ENCODE measurements at places on chromosomes 5 and 9.

DNA sequence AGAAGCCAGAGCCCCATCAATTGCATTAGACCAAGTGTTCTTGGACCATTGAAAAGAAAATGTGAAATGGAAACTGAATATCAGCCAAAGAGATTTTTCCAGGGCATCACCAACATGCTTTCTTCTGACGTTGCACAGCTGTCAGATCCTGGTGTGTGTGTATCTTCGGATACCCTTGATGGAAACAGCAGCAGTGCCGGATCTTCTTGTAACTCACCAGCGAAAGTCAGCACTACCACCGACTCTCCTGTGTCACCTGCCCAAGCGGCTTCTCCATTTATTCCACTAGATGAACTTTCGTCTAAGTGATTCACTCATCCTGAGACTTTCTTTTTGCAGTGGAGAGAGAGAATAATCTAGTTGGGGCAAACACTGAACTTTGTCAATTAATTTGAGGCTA lies 75.7 kb downstream of the PIP5K1B start:
- DNase-seq: no peak

- DNase-seq: no peak
Measured at GRCh38 chr5:51302343-51302742, 80.9 kb upstream of the ISL1 start.

GRCh38 chr5:179619776-179620175 lies 3.7 kb downstream of the HNRNPH1 start:
- DNase-seq: no peak

DNA sequence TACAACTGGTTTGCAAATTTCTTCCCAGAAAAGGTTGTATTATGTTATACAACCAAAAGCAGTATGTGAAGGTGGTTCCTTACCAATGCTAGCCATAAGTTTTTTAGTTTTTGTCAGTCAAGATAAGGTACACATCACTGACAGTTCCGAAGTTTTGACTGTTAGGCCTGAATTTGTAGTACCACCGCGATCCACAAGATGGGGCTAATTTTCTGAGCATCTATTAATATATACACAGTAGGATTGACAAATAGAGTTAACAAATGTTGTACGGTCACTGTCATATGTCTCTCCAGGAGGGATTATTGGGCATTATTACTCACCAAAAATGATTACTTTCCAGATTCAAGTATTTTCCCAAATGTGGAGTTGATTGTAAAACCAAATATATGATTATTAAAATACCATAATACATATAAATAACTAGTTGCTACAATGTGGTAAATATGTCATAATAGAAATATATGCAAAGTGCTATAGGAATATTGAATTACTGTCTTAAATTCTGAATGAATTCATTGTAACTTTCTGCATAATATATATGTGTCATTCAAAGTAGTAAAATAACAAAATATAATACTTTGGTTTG lies 28.4 kb upstream of the LRRC19 start:
- no peak for DNase-seq

- no peak for DNase-seq
Measured at GRCh38 chr9:128316421-128316820, 5.8 kb downstream of the TRUB2 start.

DNA sequence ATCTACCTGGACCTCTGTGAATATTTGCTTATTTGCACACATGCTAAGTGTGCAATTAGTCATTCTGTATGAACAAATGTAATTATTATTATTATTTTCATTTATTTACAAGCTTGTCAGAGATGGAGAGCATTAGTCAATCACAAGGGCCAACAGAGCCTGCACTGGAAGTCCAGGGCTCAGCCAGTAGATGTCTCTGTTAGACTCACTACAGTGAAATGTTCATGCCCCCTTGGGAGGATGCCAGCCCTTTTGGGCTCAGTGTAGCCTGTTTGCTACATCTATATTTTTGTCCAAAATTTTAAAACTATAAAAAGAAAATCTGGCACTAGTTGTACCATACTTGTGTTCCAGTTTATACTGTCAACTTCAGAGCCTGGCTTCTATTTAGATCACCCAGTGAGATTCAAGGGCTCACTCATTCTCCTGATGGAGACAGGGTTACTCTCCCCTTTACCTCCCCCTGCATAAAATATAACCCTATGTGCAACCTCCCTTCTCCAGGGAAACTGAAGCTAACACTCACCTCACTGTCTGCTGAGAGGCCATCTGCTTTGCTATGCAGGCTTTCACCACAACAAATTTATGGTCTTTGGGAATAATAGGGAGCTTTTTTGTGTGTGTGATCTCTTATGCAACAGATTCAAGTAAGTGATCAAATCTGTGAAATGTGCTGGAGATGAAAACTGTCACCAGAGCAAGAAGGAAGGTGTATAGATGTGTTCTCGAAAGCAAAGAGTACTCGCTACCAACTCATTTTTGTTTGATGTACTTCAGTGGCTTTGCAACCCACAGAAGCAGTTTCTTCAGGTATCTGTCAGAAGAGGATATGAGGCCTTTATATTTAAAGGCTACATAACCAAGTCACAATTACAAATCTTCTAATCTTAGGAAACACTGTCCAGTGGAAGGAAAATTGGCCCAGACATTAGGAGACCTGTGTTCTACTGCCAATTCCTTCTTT lies 99.9 kb upstream of the TLE4 start:
- no peak for DNase-seq

- DNase-seq: no peak
Measured at GRCh38 chr5:81361600-81361999, 32.3 kb downstream of the ACOT12 start.

- no peak for DNase-seq
Measured at GRCh38 chr9:137738703-137739102, 119.9 kb downstream of the EHMT1 start.

DNA sequence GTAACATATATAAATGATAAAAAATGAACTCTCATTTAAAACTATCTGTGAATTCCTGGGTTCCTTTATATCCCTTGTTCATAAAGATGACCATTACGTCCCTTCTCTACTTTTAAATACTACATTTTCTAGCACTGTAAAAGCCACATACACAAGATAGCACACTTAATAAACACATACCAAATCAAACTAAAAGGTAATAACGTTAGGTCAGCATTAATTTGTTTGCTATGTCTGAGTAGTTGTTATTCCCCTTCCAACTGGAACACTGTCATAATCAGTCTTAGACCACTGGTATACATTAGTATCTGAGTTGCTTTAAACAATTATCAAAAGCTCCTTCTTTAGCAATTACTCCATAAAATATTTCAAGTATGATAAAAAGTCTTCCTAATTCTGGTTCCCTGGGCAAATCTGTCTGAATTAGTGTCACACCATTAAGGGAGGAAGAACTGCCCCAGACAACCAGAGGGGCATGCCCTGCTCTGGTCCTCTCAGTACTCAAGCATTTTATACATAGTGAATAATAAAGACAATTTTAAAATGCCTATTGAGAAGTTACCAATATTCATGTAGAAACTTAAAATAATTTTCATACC lies 98.1 kb downstream of the RAPGEF6 start:
- DNase-seq: no peak

DNA sequence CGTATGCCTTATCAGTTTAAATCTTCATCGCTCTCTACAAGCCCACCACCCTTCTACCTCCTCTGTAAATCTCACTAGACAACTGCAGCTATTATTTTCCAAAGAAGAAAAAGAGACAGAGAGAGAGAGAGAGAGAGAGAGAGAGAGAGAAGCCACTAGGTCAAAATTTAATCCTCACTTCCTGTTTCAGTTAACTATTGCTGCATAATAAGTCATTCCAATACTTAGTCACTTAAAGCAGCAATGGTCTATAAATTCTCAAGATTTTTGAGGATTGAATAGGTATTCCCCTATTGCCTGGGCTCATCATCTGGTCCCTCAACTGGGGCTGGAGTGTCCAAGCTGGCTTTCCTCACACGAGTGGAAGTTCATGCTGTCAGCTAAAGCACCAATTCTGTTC lies 68.8 kb downstream of the ITGA1 start:
- DNase-seq: no peak

DNA sequence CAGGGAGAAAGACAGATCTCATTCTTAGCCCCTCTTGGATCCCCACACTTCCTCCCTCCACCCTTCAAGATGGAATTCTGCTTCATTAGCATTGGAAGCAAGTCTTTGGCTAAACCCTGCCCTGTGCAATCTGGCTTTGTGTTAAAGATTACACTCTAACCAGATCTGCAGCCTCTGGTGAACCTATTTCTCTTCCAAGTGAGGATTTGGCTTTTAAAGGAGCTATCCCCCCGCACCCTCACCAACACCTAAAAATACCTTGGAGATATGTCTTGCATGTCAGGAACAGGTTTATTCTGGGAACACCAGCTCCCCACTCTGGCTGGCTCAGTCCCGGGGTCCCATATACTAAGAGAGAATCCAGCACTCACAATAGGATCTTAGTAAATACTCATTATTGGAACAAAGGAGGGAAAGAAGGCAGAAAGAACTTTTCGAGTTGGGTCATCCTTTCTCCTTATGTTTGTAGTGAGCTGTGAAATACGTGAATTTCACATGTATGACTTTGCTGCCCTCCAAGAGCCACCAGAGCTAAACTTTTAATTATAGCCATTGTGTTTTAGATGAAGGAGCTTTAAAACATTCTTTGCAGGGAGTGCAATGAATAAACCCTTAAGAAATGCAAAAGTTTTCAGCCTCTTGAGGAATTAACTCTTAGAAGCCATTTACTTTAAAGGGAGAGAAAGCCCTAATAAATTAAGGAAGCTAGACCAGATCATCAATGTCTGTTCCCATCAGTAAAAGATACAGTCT lies 53.7 kb upstream of the HRH2 start:
- DNase-seq: no peak

DNA sequence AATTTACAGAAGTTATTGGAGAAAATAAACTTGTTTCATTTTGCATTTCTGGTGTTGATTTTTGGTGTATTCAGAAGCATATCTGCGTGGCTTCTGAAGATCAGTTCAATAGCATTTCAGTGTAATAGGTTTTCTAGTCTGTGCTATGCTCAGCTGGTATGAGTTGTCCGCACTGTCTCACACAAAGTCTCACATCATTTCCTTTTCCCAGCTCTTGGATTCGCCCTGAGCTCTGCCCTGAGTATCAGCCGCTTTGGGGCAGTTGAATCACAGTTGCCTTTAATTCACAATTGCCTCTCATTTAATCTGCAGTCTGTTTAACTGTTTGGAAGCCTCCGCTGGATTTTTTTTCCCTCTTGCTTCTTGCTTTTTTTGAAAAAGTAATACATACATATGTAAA lies 6.4 kb upstream of the TTC23L start:
- DNase-seq: no peak

GRCh38 chr9:72228282-72228681 lies 79.0 kb downstream of the GDA start:
- DNase-seq: no peak

DNA sequence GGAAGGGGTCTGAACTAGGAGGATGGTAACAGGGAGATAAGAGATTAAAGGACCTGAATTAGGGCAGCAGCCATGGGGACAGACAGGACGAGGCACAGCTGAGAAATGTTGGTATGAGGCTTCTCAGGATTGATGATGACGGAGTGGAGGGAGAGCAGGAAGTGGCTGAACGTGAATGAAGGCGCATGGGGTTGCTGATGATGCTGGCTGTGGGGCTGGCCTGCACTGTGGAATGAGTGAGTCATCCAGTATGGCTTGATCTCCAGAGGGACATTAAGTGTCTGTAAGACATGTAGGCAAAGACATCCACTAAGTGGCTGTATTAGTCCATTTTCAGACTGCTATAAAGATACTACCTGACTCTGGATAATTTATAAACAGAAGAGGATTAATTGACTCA lies 256.4 kb downstream of the ICE1 start:
- DNase-seq: no peak

DNA sequence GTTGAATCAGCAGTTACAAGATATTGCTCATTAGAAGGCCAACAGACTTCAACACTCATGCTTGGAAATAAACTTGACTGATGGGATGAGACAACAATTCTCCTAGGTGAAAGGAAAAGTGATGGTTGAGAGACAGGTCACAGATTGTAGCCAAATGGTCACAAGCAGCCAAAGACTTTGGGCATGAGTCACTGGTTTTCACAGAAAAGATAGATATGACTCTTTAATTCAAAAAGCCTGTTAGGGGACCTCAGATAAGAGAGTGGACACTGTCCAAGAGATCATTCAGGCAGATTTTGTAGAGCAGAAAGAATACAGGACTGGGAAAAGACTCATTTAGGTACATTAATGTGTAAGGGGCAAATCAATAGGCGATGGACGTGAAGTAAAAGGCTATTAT lies 982.5 kb downstream of the MAT2B start:
- no peak for DNase-seq

GRCh38 chr5:9391080-9391479 lies 154.8 kb downstream of the SEMA5A start:
- DNase-seq: no peak

- no peak for DNase-seq
Measured at GRCh38 chr5:80319702-80320101, at the start of gene SPZ1. SPZ1 (plus strand) TSS chr5:80320002; CDS start chr5:80320216, 214 bp downstream.

- no peak for DNase-seq
Measured at GRCh38 chr9:131499254-131499767, 3.4 kb upstream of the POMT1 start.

DNA sequence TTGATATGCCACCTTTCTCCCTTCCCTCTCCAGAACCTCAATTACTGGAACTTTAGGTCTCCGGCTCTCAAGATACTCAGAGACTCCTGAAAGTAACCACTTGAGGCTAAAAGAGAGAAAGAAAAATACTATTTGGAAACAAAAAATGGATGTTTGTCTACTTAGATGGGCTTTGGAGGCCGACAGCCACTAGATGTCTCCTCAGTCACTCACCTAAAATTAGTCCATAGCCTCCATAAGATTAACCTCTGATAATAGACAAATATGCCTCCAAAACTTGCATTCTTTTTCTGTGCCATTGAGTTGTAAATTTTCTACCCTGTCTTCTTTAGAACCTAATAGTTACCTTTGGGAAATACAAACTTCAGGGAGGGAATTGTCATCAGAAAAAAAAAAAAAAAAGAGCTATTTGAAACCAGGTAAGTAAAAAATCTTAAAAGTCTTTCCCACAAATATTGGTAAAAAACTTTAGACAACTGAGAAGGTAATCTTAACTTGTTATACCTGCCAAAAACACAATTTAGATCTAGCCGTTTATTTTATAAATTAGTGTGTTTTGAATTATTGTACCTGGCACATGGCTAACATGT lies 11.2 kb upstream of the PCDH1 start:
- DNase-seq: peak; percentile 16

DNA sequence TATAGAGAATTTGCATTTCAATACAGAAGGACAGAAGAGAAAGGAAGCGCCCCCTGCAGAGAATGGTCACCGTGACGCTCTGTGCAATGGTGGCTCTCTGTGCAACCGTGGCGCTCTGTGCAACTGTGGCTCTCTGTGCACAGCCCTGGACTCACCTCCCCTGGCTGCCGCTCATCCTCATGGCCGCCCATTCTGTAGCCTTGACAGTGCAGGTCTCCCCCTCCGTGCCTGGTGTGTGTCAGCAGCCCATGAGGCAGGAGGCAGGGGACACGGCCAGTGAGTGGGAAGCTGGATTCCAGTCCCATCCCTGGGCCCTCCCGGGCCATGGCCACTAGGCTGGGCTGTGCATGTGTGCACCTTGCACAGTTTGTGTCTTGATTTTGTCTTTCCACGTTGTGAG lies 12.0 kb downstream of the EXOC3 start:
- DNase-seq: no peak

DNA sequence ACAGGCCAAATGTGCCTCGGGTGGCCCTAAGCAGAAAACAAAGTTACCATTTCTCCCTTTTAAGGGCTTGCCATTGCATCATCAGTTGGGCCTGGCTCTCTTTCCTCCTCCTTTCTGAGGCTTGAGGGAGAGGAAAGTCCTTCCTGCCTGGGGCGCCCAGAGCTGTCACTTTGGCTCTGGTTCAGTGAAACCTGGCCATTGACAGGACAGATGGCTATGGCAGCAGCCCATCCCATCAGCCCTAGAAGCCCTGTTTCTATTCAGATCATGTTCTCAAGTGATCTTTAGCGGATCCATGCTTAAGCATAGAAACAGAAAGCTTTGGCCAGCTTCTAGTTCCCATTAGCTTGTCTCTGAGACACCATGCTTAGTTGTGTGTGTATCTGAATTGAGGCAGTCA lies 293.4 kb downstream of the YTHDC2 start:
- DNase-seq: no peak

Measured in T-helper 2 cell (primary cell).